Omental fat pad (tissue), 4 donors: ENCODE measurements at places on chromosomes 2 and 18.

GRCh38 chr2:28991460-28991859, 10.4 kb downstream of the TOGARAM2 start:
- no peak for DNase-seq

GRCh38 chr2:101952551-101952950, 39.2 kb upstream of the IL1R2 start:
- DNase-seq = no peak

DNA sequence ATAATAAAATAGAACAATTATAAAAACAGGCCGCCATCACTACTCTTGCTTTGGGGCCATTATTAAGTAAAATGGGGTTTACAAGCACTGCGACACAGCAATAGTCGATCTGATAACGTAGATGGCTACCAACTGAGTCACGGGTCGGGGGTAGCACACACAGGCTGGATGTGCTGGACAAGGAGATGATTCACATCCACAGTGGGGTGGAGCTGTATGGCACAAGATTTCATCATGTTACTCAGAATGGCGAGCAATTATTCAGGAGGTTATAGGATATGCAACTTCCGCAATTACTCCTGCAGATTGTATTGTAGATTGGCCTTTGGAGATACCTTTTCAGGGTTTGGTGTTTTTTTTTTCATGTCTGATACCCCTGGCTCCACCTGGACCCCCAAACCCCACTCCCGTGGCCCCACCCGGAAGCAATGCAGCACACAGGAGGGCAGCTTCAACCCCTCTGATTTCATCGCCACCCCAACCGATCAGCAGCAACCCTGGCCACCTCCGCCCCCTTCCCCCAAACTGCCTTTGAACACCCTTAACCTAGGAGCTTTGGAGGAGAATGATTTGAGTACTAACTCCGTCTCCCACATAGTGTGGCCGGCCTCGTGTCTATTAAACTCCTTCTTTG, 21.4 kb upstream of the MLPH start:
- DNase-seq = no peak

DNA sequence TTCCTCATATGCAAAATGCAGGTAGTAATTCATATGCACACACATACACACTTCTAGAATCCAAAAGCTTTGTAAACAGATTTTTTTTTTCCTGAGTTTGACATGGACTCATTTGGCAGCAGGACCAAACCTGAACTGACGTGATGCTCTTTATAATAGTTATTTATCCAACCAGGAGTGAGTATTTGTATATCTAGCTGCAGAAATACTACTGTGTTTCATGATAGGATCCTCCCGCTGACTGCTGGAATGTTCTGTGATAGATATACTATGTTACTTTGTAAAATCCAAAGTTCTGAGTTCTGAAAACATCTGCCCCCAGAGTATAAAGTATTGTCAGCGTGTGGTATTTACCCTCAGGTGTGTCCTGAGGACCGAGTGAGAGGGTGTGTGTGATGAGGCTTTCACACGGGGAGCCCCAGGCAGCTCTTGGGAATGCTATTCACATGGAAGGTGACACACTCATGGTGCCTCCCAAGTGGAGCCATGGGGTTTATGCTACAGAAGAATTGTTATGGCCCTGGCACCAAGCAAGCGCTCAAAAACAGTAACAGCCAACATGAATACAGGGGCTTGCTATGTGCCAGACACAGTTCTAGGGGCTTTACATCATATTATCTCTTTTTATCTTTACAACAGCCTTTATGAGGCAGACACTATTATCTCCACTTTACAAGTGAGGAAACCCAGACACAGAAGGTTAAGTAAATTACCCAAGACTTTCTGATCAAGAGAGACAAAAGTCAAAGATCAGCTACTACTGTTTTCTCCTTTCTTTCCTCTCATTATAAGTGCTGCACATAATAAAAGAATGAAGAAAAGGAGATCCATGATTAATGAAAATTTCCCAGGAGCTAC, 16.7 kb upstream of the TXNDC2 start:
- no peak for DNase-seq

- no peak for DNase-seq
Measured at GRCh38 chr2:159516241-159516758, 100.0 kb downstream of the BAZ2B start.
